ENCODE measurements at places on chromosomes 2 and 18.

DNA sequence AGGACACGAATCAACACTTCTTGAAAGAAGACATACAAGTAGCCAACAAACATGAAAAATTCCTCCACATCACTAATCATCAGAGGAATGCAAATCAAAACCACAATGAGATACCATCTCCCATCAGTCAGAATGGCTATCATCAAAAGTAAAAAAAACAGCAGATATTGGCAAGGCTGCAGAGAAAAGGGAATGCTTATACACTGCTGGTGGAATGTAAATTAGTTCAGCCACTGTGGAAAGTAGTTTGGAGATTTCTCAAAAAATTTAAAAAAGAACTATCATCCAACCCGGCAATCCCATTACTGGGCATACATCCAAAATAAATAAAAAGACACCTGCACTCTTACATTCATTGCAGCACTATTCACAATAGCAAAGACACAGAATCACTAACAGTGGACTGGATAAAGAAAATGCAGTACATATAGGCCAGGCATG is 78.7 kb downstream of the GRB14 start:
- no peak overlapping the region for H3K27ac ChIP-seq
- H3K36me3 ChIP-seq: no peaks in the 10 kb centered on the region
- no peaks in the 10 kb centered on the region for H3K4me1 ChIP-seq
- no peak overlapping the region for H3K4me3 ChIP-seq

DNA sequence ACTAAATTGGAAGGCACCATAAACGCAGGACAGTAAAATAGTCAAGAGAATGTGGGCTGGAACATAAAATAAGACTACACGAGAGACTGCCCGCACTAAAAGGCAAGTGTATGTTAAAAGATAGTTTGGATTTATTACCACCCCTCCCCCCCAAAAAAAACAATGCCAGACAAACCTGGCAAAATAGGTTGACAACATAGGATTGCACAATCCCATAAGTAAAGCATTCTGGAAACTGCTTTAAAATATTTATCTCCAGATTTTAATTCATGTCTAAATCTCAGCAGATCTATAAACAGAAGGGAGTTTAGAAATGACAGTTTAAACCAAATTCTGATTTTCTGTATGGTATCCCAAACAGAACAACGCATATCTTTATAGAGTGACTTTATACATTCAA is 455.1 kb downstream of the ERBB4 start:
- H3K27ac ChIP-seq: no peak overlapping the region
- no peaks in the 10 kb centered on the region for H3K4me1 ChIP-seq
- H3K27me3 ChIP-seq: no peaks in the 10 kb centered on the region

DNA sequence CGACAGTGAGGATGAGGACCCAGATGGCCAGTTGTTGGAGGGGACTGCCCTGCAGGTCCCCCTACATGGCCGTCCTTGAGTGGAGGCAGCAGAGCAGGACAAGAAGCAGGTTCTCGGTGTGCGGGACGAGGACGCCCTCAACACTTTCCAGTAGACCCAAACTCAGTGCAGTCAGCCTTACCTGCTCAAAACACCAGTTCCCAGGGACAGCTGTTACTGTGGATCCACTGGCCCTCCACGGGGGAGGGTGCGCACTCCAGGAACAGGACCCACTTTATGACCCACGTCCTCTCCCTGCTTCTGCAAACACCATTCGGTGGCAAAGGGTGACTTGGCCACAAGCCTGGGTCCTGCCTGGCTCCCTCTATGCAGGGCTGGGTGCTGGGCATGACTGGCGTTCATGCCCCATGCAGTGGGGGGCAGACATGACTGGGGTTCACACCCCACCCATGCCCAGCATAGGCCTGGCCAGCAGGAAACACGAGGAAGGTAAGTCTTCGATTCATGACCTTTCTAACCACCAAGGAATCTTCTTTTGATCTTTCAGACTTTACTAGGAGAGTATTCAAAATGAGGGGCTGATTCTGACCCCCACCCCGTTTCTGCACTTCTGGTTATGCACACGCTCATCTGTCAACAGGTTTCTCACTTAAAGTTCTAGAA is 233.7 kb downstream of the HDAC4 start:
- H3K36me3 ChIP-seq: peaks cover 5% of the 10 kb centered on the region
- no peaks in the 10 kb centered on the region for H3K27me3 ChIP-seq
- no peak for DNase-seq
- H3K4me1 ChIP-seq: no peaks in the 10 kb centered on the region
- no peak overlapping the region for H3K4me3 ChIP-seq
- H3K27ac ChIP-seq: no peak overlapping the region

- no peaks in the 10 kb centered on the region for H3K36me3 ChIP-seq
- peaks cover 16% of the 10 kb centered on the region for H3K27me3 ChIP-seq
- DNase-seq: peak; percentile 56
- peaks cover 10% of the 10 kb centered on the region for H3K4me1 ChIP-seq
- H3K27ac ChIP-seq: no peak overlapping the region
Measured at GRCh38 chr2:70923378-70924015, 12.2 kb upstream of the ATP6V1B1 start.

- H3K27ac ChIP-seq: no peak overlapping the region
- H3K4me3 ChIP-seq: no peak overlapping the region
- DNase-seq: peak; percentile 52
- no peaks in the 10 kb centered on the region for H3K36me3 ChIP-seq
Measured at GRCh38 chr18:13530879-13531387, 195.4 kb downstream of the FAM210A start.

DNA sequence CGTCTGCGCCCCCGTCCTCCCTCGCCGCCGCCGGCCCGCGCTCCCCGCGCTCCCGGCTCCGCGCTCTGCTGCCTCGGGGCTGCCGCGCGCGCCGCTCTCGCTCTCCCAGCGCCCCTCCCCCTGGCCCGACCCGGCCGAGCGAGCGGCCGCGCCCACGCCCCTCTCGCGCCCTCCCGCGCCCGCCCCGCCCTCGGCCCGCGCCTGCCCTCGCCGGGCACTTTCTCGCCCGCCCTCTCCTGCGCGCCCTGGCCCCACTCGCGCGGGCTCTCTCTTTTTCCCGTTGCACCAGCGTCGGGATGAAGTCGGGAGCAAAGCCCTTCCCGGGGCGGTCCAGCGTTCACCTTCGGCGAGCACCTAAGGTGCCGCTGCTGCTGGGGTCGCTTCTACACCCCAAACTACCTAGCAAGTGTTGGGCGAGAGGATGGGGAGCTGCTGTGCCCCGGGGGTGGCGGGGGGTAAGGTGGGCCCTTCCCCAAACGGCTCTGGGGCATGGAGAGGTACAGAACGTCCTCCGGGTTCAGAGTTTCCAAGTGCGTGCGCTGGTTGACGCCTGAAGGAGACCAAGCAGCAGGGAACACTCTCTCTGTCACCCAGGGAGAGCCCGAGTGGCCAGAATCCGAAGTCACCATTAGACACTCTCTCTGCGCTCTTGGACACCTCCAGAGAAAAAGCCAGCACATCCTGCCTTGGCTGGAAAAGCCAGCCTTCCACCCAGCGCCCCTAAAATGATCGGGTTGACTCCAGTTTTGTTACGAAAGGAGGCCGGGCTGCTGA is at the start of gene COLEC12:
COLEC12 (minus strand) TSS at position 70 of the 774 bp plus-strand sequence. CDS start 187 bp downstream, outside the sequence.
- H3K36me3 ChIP-seq: no peaks in the 10 kb centered on the region
- no peak within 1 kb of the TSS for H3K27ac ChIP-seq
- H3K4me1 ChIP-seq: peaks cover 9% of the 10 kb centered on the region
- H3K4me3 ChIP-seq: peak within 1 kb of the TSS; percentile 74
- H3K27me3 ChIP-seq: peaks cover 68% of the 10 kb centered on the region
- DNase-seq: peak; percentile 87

DNA sequence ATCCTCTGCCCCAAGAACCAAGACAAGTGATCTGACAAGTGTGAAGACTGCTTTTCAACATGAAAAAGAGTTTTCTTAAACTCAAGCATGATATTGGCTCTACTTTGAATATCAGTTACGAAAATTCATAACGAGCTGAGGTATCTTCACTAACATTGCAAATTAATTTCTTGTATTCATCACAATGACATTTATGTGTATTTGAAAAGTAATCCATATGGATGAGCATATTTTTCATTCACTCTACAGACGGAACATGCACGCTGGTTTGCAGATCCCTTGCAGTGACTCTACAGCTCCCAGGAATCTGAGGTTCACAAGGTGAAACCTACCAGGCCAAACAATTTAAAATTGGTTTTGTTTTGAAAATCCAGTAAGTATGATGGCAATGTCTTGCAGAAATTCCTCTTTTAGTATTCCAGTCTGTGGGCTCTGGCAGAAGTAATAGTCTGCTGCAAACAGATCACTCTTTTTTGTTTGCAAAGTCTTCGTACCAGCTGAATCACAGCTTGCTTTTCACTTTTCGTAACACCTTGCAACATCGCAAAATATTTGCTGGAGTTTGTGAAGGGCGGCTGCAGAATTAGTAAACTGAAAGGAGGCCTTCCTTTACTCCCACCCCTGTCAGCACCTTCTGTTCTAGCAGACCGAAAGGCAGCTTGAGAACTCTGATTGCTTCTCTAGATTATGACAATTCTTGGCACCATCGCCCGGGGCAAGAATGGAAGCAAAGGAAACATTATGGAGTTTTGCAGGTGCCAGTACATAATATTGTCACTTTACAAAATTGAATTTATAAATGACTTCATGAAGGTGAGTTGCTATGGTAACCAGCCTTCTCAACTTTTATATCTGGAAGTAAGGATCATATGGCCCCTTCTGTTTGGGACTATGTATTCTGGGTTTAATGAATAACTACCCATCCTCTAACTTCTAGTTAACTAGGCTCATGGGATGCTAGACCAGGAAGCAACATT is 168.7 kb downstream of the TMEM247 start:
- no peak for DNase-seq
- H3K36me3 ChIP-seq: no peaks in the 10 kb centered on the region
- H3K27ac ChIP-seq: no peak overlapping the region
- no peaks in the 10 kb centered on the region for H3K4me1 ChIP-seq
- H3K4me3 ChIP-seq: no peak overlapping the region

GRCh38 chr18:59576541-59577385 is 120.5 kb downstream of the CCBE1 start:
- H3K36me3 ChIP-seq: no peaks in the 10 kb centered on the region
- DNase-seq: no peak
- no peak overlapping the region for H3K27ac ChIP-seq
- H3K4me1 ChIP-seq: peaks cover 3% of the 10 kb centered on the region

GRCh38 chr2:48927355-48927754 is 171.8 kb upstream of the LHCGR start:
- no peaks in the 10 kb centered on the region for H3K27me3 ChIP-seq
- no peaks in the 10 kb centered on the region for H3K36me3 ChIP-seq
- no peaks in the 10 kb centered on the region for H3K4me1 ChIP-seq
- no peak for DNase-seq
- no peak overlapping the region for H3K4me3 ChIP-seq

Measured in neural progenitor cell (in vitro differentiated cells).